ENCODE measurements at places on chromosomes 5 and 9.

DNA sequence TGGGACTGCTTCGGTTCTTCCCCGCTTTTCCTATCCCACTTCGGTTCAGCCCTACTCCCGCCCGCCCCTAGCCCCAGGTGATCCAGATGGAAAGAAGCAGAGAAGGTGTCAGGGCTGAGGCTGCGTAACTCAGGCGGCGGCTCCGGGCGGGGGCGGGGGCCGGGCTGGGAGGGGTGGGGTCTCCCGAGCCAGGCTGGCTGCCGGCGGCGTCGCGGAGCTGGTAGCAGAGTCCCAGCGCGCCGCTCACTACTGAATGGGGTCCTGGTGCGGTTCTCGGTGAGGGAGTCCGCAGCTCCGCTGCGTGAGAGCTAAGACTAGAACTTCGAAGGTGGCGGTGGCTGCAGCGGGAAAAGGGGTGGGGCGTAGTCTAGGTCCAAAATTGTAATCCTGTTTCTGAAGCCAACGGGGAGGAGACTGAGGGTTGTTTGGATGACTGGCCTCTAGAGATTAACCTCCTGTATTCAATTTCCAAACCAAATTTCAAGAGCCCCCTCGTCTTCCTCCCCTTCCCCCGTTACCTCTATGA is 1.4 kb downstream of the PRR16 start:
- ATAC-seq: peak; percentile 65

- peak; percentile 85 for ATAC-seq
Measured at GRCh38 chr9:87701931-87702421, 23.9 kb upstream of the CTSL start.

DNA sequence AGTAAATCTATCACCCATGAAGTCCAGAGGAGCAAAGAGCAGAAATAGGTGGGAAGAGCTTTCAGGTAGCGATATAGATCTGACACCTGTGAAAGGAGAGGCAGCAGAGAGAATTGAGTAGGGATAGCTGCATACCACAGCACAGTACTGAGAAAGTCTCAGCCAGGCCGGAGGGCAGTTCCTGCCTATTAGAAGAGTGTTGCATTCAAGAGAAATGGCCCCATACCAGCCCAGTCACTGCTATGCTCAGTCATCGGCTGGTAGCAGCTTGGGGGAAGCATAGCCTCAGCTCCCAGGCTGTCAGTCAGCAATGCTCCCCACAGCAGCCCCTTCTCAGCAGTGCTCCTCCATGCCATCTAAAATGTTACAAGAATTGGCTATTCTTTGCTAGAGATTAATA is 285.1 kb upstream of the CDH6 start:
- no peak for ATAC-seq

DNA sequence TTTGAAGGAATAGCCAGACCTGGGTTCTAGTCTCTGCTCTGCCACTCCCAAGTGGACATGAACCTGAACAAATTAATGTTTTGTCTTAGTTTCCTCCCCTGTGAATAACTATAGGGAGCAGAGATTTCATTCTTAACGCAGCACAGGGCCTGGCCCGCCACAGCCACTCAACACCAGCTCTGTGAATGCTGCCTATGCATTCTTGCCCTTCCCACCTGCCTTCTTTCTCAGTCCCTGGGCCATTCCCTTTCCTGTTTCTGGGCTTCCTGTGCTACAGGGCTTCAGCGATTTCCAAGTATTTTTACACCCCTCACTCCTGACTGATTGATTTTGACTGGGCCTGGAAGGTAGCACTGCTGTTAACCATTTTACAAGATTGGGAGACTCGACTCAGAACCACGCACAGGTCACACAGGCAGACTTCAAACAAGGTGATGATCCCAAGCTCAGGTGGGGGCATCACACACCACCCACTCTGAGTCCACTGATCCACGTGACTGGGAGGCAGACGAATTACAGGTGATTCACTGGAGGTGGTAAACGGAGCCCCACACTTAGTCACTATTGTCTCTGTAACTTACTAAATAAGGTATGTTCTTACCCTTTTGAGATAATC is 21.4 kb downstream of the PTPN3 start:
- ATAC-seq: no peak

DNA sequence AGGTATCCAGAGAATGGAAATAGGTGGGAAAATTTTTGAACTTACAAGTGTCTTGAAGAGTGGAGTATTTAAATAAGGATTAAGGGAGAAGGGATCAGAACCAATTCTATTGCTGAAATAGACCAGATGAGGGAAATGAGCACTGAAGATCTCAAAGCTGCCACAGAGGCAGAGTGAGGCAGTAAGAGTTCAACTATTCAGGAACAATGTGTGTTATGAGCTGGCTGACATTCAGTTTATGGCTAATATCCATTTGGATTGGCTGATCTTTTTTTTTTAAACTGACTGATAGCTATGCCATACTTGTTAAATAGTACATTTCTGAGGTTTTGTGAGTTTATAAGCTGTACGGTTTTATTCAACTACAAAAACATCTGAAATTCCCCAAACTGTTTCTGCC is 95.3 kb upstream of the GNA14 start:
- ATAC-seq: peak; percentile 73

DNA sequence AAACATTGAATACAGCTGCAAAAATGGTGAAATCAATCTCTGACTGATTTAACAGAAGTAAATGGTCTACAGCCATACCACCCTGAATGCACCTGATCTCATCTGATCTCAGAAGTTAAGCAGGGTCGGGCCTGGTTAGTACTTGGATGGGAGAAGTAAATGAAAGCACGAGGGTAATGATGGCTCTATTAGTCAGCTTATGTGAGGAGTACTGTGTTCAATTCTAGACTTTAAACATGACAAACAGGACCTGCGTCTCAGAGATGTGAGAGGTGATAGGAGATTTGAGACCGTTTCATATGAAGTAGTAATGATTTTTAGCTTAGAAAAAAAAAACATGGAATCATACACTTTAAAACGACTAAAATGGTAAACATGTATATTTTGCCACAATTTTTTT is 77.1 kb upstream of the SUSD1 start:
- ATAC-seq: no peak

DNA sequence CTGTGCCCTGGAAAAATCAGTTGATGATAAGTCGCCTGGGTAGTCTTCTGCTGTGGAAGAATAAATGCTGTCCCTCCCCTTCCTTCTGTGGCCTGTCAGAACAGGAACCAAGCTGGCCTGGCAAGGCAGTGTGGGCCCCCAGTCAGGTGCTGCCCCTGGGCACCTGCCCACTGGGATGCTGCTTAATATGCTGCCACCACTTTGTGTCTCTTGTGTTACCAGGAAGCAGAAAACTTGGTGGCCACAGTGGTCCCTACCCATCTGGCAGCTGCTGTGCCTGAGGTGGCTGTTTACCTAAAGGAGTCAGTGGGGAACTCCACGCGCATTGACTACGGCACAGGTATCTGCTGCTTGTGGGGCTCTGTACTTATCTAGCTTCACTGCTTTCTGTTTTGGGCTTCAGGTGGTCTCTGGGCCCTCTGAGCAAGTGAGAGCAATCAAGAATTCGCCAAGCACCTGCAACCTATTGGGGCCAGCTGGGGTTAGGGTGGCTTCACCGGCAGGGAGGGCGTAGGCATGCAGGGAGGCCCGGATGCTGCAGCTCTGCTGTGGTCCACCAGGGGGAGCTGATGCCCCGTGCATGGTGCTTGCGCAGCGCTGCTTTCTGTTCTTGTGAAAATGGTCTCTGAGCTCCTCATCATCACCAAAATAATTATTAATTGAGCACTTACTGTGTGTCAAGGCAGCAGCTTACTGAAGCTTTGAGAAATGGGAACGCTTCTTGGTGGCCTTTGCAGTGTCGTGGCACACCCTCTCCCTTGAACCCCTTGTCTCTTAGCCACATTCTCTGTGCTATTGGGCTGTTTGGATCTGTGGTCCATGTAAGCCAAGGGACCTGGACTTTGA is 20.3 kb downstream of the PTPA start:
- peak; percentile 96 for ATAC-seq

DNA sequence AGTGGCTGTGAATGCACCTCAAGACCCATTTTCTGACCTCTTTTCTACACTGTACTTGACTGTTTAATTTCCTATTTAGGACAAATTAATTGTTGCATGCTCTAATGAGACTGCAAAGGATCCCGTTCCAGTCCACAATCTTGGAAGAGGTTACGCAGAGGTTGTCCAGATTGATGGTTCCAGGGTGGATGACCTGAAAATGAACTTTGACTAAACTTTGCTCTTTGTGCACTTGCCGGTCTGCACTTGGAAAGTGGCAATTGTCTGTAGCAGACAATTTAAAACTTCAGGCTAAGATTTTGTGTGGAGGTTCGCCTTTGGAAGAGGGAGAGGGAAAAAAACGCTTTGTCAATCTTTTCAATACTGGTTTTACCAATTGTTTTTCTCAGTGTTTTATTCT is 267.8 kb downstream of the TMEM161B start:
- no peak for ATAC-seq

DNA sequence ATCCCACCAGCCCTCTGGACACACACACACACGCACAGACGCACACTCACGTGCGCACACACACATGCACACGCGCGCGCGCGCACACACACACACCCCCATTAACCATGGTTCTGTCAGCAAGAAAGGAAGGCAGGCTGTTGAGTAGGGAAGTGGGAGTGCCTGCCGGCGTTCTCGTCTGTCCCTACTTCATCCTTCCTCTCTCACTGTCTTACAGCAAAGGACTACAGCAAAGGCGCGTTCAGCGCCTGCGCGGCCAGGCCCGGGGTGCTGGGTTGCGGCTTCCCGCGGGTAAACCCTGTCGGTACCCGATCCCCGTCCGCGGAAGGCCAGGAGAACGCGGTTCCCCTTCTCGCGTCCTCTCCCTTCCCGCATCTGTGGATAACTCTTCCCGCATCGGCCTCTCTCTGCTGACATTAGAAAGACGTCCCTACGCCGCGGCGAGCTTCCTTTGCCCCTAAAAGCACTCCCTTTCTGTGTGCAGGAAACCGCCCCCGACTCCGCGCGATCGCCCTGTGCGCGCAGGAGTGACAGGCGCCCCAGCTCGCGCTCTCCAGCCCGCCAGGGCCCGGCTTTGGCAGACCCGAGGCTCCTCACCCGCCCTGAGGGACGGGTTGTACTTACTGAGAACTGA is 219.2 kb downstream of the AGTPBP1 start:
- peak; percentile 74 for ATAC-seq

- ATAC-seq: peak; percentile 54
Measured at GRCh38 chr9:5481322-5482040, 28.9 kb upstream of the PDCD1LG2 start.

- no peak for ATAC-seq
Measured at GRCh38 chr5:92998456-92998855, 582.6 kb downstream of the NR2F1-AS1 start.

- peak; percentile 65 for ATAC-seq
Measured at GRCh38 chr5:171595801-171596231, 176.4 kb downstream of the FGF18 start.

DNA sequence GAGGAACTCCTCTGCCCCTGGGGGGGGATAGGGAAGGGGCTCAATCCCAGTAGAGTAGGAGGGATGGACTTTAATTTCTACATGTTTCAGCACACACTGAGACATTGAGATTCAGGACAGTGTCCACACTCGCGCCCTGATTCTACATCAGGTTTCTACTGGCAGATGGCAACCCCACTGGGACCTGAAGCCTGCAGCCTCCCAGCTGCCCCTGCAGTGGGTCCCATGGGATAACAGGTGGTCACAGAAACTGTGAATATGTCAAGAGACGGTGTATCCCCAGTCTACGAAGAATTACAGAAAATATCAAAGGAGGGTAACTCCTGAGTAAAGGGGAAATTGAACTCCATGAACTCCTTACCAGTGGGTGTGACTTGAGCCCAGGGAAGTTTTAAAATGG is 2.4 kb upstream of the TERT start:
- no peak for ATAC-seq

GRCh38 chr5:122933956-122934355 is 88.5 kb downstream of the SNX24 start:
- no peak for ATAC-seq

- ATAC-seq: no peak
Measured at GRCh38 chr9:127005770-127006314, 91.3 kb downstream of the RALGPS1 start.

DNA sequence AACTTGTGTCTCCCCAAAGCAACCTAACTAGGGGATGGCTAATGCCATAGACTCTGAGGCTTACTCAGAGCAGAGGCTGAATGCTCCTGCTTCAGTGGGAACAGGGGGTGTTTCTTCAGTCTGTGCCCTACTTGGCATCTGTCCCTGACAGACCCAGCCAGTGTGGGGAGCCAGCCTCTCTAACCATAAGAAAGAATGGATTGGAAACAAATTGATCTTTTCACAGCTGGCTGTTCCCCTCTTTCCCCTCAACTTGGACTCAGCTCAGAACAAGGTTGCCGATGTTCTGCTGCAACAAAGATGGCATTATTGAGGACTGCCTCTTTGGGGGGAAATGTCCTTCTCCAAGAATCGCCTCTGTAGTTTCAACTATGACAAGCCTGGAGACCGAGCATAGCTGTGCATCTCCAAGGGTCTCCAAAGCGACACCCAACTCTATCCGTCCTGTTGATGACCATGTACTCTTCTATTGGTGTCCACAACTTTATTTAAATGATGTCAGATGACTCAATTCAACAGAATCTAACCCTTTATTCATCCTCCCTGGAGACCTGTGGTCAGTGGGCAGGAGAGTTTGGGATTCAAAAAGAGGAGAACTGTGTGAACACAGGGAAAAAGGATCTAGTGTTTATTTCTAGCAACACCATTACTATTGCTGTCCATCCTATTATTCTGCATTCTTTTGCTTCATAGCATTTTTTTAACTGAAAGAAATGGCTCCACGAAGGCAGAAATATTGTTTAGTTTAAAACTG is 24.7 kb upstream of the TNC start:
- ATAC-seq: no peak

GRCh38 chr5:143236682-143237081 is 166.8 kb downstream of the NR3C1 start:
- ATAC-seq: no peak

Data from SK-N-SH treated with all-trans-retinoic acid at 6 μM for 48 hours (cell line).